NCI-H524 (cell line): ENCODE measurements at places on chromosomes 1 and 21.
A peak's percentile ranks its signal among the peaks of the same experiment; 100 is the strongest.

GRCh38 chr21:16081304-16081703, 351.5 kb downstream of the USP25 start:
- DNase-seq, result no peak

DNA sequence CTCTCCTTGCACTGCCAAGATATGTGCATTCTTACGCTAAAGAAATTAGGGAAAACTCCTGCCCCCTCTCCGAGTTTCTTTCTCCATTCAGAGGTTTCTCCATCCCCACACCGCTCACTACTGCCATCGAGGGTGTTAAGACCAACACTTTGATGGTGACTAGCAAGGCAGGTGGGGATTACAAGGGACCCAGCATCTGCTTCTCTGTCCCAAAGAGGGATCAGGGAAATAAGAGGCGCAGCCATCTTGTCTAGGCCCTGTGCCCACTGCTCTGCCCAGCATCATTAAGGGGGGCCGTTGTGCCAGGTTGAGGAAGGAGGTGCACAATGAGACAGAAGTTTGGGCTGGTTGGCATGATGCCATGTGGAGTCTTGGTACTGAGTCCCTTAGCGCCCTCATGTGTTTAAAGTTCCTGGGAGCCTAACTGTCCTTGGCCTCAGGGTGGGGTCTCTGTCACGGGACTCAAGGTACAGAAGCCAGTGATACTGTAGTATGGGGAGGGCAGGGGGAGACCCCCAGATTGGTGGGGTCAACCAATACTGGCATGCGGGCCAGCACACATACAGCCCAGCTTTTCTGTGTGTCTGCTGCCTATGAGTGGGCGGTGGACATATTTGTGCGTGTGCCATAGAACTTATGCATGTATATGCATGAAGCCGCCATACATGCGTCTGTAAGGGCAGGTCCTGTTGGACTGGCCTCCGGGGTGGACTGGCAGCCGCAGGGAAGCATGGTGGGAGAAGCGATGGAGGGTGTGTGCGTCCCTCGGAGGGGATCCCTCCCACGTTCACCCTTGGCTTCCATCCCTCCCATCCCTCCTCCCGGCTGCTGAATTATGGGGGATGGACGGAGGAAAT, 5.5 kb downstream of the EFNA3 start:
- peak; percentile 50 for DNase-seq

DNA sequence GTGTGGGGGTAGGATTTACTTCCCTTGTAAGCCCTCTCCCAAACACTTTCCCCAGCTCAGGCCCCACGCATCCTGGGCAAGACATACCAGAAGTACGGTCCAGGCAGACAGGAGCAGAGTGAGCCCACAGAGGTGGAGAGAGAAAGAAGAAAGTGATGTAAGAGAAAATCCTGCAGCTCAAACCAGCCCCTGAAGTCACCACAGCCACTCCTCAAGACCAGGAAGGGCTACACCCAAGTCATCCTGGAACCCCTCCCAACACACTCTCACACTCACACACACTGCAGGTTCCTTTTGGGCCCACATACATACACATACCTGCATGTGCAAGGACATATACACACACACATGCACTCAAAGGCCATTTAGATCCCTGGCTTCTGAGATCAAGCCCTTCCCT, 106.8 kb downstream of the SYT2 start:
- DNase-seq, result no peak

DNA sequence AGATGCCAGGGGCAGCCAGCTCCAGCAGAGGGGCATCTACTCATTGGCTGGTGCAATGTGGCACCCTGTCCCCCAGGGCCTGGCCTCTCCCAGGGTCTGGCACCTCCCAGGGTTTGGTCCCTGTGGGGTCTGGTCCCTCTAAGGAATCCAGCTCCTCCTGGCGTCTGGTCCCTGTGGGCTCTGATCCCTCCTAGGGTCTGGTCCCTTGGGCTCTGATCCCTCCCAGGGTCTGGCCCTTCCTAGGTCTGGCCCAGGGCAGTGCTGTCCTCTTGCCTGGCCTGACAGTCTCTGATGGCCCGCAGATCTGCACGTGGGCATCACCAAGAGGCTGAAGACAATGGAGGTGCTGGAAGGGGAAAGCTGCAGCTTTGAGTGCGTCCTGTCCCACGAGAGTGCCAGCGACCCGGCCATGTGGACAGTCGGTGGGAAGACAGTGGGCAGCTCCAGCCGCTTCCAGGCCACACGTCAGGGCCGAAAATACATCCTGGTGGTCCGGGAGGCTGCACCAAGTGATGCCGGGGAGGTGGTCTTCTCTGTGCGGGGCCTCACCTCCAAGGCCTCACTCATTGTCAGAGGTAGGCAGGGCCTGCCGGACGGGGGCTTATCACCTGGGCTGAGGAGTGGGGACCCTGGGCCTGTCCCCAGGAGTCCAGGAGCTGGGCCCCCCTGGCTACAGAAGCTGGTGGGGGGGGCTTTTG, 73.9 kb downstream of the OBSCN start:
- DNase-seq, result no peak

- DNase-seq, result no peak
Measured at GRCh38 chr1:28141685-28142084, 34.8 kb downstream of the PTAFR start.

DNA sequence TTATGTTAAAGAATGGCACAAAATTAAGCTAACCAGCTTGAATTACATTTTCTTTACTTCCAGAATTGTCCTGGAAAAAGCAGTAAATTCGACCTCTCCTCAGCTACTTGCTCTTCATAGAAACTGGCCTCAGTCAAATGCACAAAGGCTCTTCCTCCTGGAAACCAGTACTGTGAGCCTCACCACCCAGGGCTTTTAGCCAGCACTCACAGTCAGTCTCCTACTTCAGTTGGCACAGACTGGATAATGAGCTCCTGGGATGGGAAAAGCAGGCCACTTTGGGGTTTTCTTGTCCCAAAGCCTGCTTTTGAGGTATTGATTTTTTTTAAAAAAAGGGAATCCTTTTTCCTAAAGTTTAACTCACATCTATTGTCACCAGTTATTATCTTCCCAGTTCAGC, 40.4 kb downstream of the SCYL3 start:
- DNase-seq, result no peak
